Activated CD8-positive, alpha-beta memory T cell treated with anti-CD3 and anti-CD28 coated beads, Interleukin-2, amount 50 U/mL, for 4 hours (primary cell): ENCODE measurements at places on chromosomes 7 and 10.

- no peak for DNase-seq
Observed at GRCh38 chr10:65670087-65670486, 1255.7 kb upstream of the LRRTM3 start.

DNA sequence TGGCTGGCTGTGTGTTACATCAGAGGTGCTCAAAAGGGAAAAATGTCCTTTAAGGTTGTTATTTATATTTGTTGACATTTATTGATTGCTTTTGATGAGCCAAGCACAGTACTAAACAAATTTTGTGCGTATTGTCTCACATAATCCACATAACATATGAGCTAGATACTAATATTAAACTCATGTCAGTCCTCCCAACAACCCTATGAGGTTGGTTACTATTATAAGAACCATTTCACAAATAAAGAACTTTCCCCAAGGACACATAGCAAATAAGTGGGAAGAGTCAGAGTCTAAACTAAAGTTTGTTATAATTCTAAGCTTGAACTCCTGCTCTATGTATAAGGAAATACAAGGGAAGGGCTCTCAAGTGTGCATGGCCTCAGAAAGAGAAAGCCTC, 35.6 kb upstream of the OTUD1 start:
- DNase-seq, result no peak

DNA sequence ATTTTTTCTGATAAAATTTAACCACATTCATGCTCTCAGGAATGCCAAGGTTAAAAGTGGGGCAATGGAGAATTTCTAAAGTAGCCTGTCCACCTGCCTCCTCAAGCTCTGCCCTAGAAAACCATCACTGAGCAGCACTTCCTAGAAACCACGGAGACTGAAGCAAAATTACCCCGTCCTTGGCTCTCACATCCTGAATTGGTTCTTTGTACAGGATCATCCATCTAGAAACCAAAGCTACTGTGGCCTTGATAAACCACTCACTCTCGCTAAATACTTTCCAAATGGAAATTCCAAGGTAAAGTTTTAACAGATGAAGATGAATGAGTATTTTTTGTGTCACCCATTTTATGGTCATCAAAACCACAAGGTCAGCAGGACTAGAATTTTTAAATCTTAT, 96.6 kb downstream of the AVL9 start:
- no peak for DNase-seq

- DNase-seq, result no peak
Observed at GRCh38 chr7:73442222-73442902, 8.8 kb downstream of the FZD9 start.

- no peak for DNase-seq
Observed at GRCh38 chr10:17729630-17730029, 22.4 kb upstream of the TMEM236 start.

GRCh38 chr7:1809601-1810258, 139.7 kb downstream of the ELFN1 start:
- no peak for DNase-seq

DNA sequence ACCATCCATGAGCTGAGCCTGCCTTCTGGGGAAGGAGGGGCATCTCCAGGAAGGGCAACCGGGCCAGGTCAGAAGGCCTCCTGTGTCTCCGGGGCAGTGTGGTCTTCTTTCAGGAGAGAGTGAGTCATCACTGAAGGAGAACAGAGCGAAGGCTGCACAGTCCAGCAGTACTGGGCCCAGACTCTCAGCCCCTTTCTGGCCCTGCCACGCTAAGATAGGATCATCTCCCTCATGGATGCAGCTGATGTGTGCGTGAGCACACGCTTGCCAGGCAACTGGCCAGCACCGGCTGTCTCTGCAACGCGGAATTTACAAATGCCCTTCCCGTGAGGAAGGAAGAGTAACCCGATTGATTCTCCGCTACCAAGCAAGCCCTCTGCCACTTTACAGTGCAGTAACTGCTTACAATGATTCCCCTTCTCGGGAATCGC, 328.2 kb downstream of the TNS3 start:
- no peak for DNase-seq

DNA sequence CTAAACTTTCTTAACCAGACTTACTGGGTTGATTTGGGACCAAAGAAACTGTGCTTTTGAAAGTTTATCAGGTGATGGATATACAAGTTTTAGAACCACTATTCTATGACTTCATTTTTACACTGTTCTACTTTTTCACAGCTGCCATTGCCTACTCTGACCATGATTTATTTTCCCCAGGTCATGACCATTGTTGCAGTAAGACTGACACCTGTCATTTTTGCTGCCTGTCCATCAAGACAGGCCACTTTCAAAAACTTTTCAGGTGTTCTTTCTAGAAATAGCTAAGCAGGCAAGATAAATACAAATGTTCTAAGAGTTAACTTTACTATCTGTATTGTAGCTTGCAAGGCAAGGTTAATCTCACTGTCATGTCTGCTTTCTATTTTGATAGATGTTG, 147.9 kb upstream of the SEMA3C start:
- DNase-seq, result no peak

DNA sequence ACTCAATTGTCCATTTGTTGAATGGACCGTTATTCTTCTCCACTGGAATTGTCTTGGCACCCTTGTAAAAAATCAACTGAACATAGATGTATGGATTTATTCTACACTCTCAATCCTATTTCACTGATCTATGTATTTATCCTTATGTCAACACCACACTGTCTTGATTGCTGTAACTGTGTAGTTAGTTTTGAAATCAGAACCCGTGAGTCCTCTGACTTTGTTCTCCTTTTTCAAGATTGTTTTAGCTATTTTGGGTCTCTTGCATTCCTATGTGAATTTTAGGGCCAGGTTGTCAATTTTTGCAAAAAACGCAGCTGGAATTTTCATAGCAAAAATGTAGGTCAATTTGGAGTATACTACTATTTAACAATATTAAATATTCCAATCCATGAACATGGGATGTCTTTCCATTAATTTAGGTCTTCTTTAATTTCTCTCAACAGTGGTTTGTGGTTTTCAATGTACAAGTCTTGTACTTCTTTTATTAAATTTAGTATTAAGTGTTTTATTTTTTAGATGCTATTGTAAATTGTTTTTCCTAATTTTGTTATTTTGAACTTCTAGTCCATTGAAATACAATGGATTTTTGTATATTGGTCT, 10.0 kb downstream of the CAMK2B start:
- no peak for DNase-seq

GRCh38 chr10:24007359-24007758, 201.6 kb upstream of the KIAA1217 start:
- no peak for DNase-seq

GRCh38 chr10:86282664-86283465, 83.7 kb downstream of the GRID1 start:
- DNase-seq, result no peak

- DNase-seq, result no peak
Observed at GRCh38 chr7:10401793-10402192, 571.9 kb upstream of the PHF14 start.

DNA sequence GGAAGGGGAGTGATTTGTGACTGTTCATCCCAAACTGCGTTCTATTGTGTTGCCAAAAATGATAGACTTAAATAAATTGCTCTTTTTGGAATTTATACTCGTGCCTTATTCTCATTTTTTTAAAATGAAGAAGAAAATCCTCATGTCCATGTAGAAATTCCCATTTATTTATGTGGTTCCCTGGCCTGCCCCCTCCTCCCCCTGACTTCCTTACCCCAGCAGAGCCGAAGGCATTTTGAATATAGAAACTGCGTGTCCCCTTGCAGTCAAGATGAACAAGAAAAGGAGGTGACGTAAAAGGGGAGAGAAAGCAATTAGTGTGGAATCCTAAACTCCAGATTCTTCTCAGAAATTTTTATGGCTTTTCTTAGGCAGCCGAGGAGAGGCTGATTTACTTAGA, 126.1 kb downstream of the FAM204A start:
- no peak for DNase-seq

- DNase-seq, result no peak
Observed at GRCh38 chr10:78454123-78454645, 420.5 kb downstream of the RPS24 start.

GRCh38 chr7:75045881-75046280, 27.7 kb downstream of the RCC1L start:
- DNase-seq, result no peak

- no peak for DNase-seq
Observed at GRCh38 chr10:77071001-77071511, 566.6 kb downstream of the KCNMA1 start.

GRCh38 chr7:92415225-92415624, 32.1 kb upstream of the GATAD1 start:
- no peak for DNase-seq

DNA sequence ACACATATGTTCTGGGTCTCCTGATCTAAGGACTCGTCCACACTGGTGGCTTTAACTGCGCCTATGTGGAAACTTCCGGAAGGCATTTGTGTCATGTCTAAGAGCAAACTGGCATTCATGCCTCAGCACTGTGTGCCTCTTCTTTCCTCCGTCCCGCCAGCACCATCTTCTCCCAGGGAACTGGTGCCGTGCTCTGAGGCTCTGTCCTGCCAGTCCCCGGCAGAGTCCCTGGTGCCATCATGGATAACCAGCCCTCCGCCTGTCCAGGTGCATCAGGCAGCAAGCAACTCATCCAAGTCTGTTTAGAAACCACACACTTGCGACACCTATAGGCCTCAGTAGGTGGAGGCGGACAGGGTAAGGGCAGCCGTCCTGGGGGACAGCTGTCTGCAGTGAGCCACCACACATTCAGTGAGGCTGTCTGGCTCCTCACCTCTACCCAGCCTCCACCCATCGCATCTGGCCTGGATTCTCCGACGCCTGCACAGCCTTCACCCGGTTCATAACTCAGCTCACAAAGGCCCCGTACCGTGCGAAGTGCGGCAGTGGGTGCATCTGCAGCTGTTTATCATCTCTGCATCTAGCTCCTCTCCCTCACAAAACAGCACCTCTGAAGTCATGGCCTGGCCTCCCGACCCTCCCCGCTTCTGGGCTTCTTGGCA, 162.7 kb downstream of the DIP2C start:
- no peak for DNase-seq

DNA sequence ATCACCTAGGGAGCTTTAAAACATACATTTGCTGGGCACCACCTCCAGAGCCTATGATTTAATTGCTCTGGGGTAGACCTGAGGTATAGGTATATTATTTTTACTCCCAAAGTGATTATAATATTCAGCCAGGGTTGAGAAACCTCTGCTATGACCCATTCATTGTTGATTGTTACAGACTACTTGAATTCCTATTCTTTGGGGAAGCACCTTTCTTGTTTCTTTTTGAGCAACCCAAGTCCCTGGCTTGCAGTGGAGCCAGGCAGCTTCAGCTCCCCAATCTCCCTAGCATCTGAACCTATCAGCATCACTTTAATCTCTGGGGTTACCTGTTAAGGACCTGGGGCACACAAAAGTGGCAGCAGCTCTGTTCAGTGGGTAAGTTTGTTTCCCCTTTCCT, 8.6 kb downstream of the PRKG1 start:
- DNase-seq, result no peak

- DNase-seq, result no peak
Observed at GRCh38 chr7:133871757-133872156, 255.4 kb upstream of the LRGUK start.

DNA sequence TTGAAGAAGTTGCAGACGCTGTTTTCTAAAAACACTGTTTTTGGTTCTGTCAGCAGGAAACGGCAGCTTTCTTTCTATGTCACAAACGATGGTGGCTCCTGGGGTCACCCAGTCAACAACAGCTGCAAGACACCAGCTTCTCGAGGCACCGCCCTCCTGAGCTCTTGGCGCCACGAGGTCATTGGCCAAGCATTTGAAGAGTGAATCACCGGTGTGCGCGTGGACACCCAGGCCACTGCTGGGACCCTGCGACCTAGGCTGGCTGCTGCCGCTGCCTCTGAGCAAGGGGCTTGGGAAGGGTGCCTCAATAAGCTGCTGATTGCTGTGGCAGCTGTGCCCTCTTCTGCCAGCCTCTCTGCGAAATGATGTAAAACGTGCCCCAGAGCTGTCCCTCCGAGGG, 22.5 kb upstream of the VIPR2 start:
- DNase-seq, result no peak

DNA sequence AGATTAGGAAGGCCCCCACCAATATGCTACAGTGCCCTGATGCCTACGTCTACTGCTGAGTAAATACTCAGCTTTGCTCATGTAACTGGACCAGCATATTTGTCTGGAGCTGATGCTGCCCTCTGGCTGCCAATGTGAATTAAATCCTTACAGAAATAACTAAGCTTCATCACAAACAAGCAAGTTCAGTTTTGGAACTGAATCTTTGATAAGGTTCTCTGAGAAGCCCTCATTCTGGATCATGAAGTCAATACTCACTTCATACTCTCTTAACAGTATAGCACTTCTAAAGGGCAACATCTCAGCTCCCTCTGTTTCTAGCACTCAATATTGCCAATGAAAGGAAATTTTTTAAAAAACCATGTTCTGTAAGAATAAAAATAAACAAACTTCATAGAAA, 246.7 kb downstream of the ETV1 start:
- DNase-seq, result no peak

GRCh38 chr7:96097835-96098234, 224.1 kb downstream of the SLC25A13 start:
- no peak for DNase-seq

GRCh38 chr7:120869700-120870099, 11.8 kb upstream of the TSPAN12 start:
- no peak for DNase-seq

DNA sequence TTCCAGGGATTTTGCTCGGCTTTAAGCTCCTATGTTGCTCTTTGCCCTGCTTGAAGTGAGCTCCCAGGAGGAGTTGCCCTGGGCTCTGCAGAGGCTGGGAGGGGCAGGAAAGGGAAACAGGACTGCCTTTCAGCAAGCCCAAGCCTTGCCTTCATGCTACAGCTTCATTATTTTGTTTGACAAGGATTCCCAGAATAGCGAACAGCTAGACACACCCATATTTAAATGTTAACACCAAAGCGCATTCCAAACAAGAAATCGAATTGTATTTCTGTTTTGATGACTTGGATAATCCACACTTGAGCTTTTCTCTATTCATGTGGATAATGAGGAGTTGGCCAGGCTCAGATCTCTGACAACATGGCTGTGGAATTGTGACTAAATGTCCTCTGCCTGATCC, 6.3 kb downstream of the KIAA1217 start:
- DNase-seq, result no peak

DNA sequence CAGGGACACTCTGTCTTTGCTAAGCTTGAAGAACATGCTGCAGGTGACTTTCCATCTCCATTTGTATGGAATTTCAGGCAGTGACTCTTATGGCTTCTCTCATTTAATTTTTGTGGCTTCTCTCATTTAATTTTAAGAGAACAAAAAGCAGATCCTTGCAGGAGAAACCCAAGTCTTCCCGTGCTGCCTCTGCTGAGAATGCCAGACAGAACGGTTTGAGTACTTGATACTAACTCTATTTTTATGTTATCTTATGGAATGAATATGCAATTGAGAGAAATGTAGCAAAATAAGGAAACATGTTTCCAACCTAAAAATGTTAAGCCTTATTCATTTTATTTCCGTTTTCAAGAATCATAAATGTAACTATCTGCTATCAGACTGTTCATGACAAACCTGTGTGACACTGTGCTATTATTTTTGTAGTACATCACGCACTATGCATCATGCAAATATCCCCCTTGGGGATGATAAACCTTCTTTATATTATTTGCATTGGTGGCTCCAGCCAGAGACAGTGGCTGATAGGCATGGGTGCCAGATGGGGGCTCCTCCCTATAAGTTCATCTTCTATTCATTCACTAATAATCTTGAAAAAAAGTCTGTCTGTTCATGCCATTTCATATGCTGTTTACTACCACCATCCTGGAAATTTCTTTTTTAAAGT, 6.9 kb upstream of the RAPGEF5 start:
- DNase-seq, result no peak

- DNase-seq, result no peak
Observed at GRCh38 chr7:89655946-89656345, 498.3 kb upstream of the STEAP1 start.
